ENCODE measurements at places on chromosomes 3 and 15. TPM values are rescaled to one million over a fixed set of nuclear protein-coding genes. Genes with fewer than 3 reads are reported as not detected.

DNA sequence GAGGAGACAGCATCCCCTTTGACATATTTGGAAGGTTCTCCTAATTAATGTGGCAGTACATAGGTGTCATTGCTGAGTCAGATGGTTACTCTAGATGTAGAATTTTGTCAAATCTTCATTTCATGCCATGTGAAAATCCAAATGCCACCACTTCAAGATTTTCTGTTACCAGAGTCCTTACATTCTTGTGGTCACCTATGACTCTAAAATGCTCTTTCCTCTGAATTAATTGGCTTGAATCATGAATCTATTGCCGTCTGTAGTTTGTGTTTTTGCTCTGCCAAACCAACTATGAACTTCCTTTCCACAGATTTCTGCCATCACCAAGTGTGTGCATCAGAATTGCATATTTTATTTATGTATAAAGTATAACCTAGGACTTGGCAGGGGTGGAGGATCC lies 269.4 kb upstream of the ZPLD1 start:
- peaks cover 15% of the 10 kb centered on the region for H3K4me1 ChIP-seq
- H3K36me3 ChIP-seq: no peaks in the 10 kb centered on the region
- DNase-seq: no peak
- H3K4me3 ChIP-seq: no peak overlapping the region
- H3K27ac ChIP-seq: no peak overlapping the region
- no peaks in the 10 kb centered on the region for H3K27me3 ChIP-seq

- no peak for DNase-seq
- H3K4me1 ChIP-seq: peaks cover 13% of the 10 kb centered on the region
Observed at GRCh38 chr3:25038922-25039321, 389.1 kb upstream of the RARB start.

DNA sequence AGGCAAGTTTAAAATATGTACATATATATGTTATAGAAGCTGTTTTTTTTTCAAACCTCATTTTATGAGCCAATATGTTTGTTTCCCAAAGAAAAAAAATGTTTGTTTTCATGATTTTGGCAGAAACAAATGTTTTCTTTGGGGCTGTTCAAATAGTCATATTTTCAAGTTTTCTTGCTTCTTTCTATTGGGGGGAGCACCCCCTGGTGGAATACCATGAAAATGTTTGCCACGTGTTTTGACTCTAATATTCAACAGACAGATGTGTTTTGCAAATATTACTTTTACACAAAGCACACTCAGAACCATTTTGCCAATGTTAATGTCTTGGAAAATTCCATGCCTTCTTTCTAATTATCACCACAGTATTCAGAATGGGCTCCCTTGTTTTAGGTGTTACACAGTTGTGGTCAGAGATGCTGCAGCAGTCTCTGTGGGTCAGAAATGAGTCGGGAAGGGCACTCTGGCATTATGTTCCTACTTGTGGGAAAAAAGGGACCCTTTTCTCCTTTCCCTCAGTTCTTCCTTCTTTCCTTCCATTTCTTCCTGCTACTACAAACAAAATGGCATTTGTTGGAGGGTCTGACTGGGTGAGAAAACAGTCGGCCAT lies 817.0 kb downstream of the TUSC7 start:
- no peak overlapping the region for H3K27ac ChIP-seq
- H3K36me3 ChIP-seq: no peaks in the 10 kb centered on the region
- no peak overlapping the region for H3K4me3 ChIP-seq

GRCh38 chr15:48190932-48191573 lies 412 bp upstream of the CTXN2 start:
- H3K27ac ChIP-seq: no peak overlapping the region
- H3K4me3 ChIP-seq: no peak overlapping the region
- H3K4me1 ChIP-seq: no peaks in the 10 kb centered on the region
- H3K27me3 ChIP-seq: peaks cover 7% of the 10 kb centered on the region

The CHRM5 gene
- 0.23 TPM for total RNA-seq
